ENCODE measurements at places on chromosomes 7 and 10. TPM values are rescaled to one million over a fixed set of nuclear protein-coding genes. Genes with fewer than 3 reads are reported as not detected.

H2BK1 gene
- total RNA-seq: not detected

BAIAP2L1 gene
- 32.7 TPM for total RNA-seq

CPA4 gene
- 5.1 TPM for total RNA-seq

MICALL2 gene
- 12.7 TPM for total RNA-seq

NYAP1 gene
- 4.6 TPM for total RNA-seq

GDF10 gene
- total RNA-seq: not detected

EN2 gene
- total RNA-seq: not detected

TRIM73 gene
- total RNA-seq: 10.2 TPM

DNA sequence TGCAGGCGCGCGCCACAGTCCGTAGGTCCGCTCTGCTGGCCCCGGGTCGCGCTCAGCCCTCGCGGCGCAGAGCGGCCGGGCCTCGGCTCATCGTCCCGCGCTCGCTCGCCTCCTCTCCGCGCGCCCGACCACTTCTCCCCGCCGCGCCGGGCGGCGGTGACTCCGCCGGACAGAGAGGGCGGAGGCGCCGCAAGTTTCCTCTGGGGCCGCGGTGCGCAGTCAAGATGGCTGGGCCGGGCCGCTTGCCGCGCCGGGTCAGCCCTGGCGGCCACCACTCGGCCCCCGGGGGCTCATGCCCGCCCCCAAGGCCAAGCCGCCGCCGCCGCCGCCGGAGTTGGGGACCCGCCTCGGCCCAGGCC, 441 bp downstream of the FZD8 start:
- H3K36me3 ChIP-seq: peaks cover 1% of the 10 kb centered on the region
- peak overlapping the region; percentile 83 for H3K4me3 ChIP-seq
- H3K27me3 ChIP-seq: peaks cover 19% of the 10 kb centered on the region
- peaks cover 35% of the 10 kb centered on the region for H3K4me1 ChIP-seq
- peak; percentile 20 for DNase-seq

DNA sequence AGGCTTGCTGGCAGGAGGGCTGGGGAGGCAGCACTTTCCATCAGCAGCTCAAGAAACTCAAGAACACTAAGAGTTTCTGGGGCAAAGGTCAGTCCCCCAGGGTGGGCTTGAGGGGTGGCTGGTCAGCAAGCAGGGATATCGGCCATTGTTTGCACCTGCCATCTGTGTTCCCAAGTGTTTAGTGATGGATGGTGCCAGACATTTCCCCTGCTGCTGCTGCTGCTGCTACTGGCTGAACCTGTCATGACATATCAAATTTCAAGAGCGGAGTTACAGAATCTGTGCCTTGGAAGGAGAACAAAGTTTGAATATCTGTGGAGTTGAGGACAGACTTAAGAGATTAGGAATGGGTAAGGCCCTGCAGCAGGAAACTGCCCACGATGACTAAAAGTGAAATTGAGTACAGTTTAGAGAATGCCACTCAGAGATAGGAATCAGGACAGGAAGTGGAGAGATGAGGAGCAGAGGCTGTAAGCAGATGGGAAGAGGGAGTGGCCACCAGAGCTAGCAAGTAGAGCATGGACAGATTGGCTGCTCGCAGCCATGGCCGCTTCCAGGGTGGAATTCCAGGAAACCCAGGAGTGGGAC, 39.2 kb upstream of the PPP1R3C start:
- DNase-seq: no peak
- H3K27ac ChIP-seq: peak overlapping the region; percentile 74
- H3K36me3 ChIP-seq: no peaks in the 10 kb centered on the region

- H3K36me3 ChIP-seq: no peaks in the 10 kb centered on the region
- no peak for DNase-seq
- no peak overlapping the region for H3K27ac ChIP-seq
Observed at GRCh38 chr10:14772399-14772798, 2.3 kb downstream of the FAM107B start.

DNA sequence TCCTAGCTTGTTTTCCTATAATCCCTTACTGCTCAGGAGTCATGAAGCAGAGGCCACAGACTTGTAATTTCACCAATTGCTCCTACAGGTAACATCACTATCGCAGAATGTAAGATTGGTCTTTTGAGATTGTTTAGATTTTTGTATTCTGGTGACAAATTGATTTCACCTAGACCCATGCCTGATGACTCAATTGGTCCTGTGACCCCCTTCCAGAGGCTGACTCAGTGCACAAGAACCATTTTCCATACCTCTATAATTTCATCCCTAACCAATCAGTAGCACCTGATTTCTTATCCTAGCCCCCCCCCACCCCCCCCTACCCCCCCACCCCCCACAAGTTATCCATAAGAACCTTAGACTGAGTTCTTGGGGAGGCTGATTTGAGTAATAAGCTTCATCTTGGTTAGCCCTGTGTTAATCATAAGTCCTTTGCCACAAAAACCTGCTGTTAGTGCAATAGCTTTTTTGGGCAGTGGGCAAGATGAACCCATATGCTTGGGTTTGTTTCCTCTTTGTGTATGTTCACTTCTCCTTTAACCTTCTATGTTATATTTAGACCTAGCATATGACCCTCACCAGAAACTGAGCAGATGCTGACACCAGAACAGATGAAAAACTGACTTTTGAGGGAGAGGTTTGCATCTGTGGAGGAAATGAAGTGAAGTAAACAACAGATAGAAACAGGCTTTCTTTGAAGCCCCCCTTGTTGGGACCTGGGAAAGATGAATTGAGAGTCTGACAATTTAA, 187.1 kb downstream of the KIF20B start:
- H3K27ac ChIP-seq: no peak overlapping the region
- no peaks in the 10 kb centered on the region for H3K27me3 ChIP-seq
- H3K4me1 ChIP-seq: peaks cover 6% of the 10 kb centered on the region
- no peak for DNase-seq
- no peaks in the 10 kb centered on the region for H3K36me3 ChIP-seq

GRCh38 chr10:25666276-25666675, 267.8 kb upstream of the MYO3A start:
- no peak overlapping the region for H3K4me3 ChIP-seq
- H3K4me1 ChIP-seq: no peaks in the 10 kb centered on the region
- no peaks in the 10 kb centered on the region for H3K36me3 ChIP-seq
- H3K27ac ChIP-seq: no peak overlapping the region
- peaks cover 6% of the 10 kb centered on the region for H3K27me3 ChIP-seq
- DNase-seq: no peak

GRCh38 chr10:34320265-34320664, 494.8 kb downstream of the PARD3 start:
- no peaks in the 10 kb centered on the region for H3K27me3 ChIP-seq
- H3K27ac ChIP-seq: no peak overlapping the region
- H3K36me3 ChIP-seq: peaks cover 25% of the 10 kb centered on the region
- H3K4me3 ChIP-seq: no peak overlapping the region

GRCh38 chr10:77925410-77925794, 1.2 kb downstream of the DLG5 start:
- H3K27ac ChIP-seq: peak overlapping the region; percentile 77
- H3K4me3 ChIP-seq: peak overlapping the region; percentile 76
- no peaks in the 10 kb centered on the region for H3K27me3 ChIP-seq
- H3K36me3 ChIP-seq: no peaks in the 10 kb centered on the region
- DNase-seq: no peak
- H3K4me1 ChIP-seq: peaks cover 50% of the 10 kb centered on the region

DNA sequence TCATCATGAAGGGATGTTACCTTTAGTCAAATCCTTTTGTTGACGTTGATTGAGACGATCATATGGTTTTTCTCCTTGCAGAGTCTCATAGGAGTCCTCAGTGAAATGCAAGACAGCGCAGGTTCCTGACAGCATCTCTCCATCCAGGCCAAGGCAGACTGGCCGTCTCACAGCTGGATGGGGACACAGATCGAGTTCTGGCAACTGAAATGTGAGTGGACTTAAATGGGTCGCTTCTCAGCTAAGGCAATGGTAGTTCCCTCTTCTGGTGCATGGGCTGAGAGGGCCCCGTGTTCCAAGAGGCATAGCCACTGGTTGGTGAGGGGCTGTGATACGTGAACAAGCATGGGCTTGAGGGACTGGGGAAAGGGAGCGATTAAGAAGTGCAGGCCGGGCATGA, 99.3 kb upstream of the CPXM2 start:
- no peaks in the 10 kb centered on the region for H3K36me3 ChIP-seq
- no peak overlapping the region for H3K27ac ChIP-seq
- DNase-seq: no peak
- peaks cover 4% of the 10 kb centered on the region for H3K4me1 ChIP-seq
- peaks cover 68% of the 10 kb centered on the region for H3K27me3 ChIP-seq

DNA sequence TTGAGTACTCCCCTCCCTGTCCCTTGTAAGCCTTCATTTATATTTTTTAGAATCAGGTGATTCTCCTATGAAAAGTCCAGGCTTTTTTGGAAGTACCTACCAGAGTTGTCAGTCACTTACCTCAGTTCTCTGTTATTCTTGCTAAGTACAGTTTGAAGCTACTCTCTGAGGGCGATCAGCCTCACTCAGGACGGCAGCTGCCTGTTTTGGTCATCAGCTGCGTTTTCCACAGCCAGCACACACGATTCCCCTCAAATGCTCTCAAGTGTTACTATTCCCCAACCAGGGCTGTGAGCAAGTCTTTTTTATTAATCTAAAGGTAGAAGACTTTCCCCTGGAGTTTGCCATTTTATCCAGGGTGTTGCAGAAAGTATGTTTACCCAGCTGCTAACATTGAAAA, 328.6 kb downstream of the SUGCT start:
- DNase-seq: no peak
- H3K4me3 ChIP-seq: no peak overlapping the region
- peaks cover 2% of the 10 kb centered on the region for H3K4me1 ChIP-seq
- H3K36me3 ChIP-seq: no peaks in the 10 kb centered on the region

DNA sequence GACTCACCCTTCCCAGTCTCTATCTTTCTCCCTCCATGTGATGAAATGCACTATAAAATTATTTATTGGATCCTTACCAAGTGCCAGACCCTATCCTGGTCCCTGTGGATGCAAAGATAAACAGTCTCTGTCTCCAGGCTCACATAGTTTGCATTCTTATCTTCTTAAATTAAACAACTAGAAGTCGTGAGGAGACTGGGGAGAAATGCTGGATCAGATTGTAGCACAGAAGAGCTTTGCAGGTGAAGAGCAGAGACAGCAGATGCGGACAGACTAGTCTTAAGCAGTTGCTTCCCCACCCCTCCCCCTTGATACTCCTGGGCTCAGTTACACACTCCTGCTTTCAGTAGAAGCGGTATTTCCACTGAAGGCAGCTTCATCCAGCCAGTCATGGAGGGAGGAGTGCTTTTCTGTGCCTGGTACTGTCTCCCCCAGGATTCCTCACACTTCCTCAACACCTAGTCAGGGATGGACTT, 20.8 kb upstream of the CDK1 start:
- H3K27ac ChIP-seq: no peak overlapping the region
- H3K4me1 ChIP-seq: no peaks in the 10 kb centered on the region
- H3K27me3 ChIP-seq: peaks cover 3% of the 10 kb centered on the region
- no peak for DNase-seq

GRCh38 chr10:82463614-82464013, 588.6 kb downstream of the NRG3 start:
- DNase-seq: no peak
- H3K4me3 ChIP-seq: no peak overlapping the region

DNA sequence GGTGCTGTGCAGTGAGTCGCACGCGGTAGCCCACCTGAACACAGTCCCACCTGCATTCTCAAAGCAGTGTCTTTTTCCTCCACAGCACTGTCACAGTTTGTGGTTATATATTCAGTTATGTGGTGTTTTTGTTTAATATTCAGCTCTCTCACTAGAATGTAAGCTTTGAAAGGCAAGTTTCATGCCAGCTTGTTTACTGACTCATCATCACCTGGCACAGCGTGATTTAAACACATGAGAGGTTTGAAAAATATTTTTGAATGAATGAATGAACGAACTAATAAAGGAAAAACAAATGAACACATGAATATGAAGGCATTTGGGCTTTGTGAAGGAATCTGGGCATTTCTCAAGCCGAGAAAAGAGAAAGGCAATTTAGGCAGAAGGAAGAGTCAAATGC, 51.9 kb upstream of the TM9SF3 start:
- H3K36me3 ChIP-seq: peaks cover 7% of the 10 kb centered on the region
- no peak for DNase-seq
- no peak overlapping the region for H3K27ac ChIP-seq
- H3K4me3 ChIP-seq: no peak overlapping the region

DNA sequence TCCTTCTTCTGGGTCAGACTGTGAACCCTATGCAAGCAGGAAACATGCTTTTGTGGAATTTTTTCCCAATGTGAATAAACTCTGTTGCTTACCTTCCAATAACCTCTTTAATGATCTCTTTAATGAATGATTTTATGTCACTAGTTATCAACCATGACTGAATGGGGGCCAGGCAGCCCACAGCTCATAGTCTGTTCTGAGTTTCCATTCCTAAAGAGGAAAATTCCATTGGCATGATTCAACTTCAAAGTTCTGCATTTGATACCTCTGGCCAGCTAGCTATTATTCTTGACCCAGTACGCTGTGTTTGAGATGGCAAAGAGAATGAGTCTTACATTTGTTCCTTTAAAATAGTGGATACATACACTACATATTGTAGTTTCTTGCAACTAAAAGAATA, 867.8 kb upstream of the CELF2 start:
- peak overlapping the region; percentile 15 for H3K27ac ChIP-seq
- DNase-seq: no peak
- no peak overlapping the region for H3K4me3 ChIP-seq
- no peaks in the 10 kb centered on the region for H3K4me1 ChIP-seq
- no peaks in the 10 kb centered on the region for H3K27me3 ChIP-seq
- H3K36me3 ChIP-seq: no peaks in the 10 kb centered on the region

- H3K36me3 ChIP-seq: no peaks in the 10 kb centered on the region
- no peaks in the 10 kb centered on the region for H3K4me1 ChIP-seq
- no peak overlapping the region for H3K27ac ChIP-seq
- H3K27me3 ChIP-seq: peaks cover 23% of the 10 kb centered on the region
Observed at GRCh38 chr10:49334964-49335363, 36.0 kb downstream of the C10orf71 start.

DNA sequence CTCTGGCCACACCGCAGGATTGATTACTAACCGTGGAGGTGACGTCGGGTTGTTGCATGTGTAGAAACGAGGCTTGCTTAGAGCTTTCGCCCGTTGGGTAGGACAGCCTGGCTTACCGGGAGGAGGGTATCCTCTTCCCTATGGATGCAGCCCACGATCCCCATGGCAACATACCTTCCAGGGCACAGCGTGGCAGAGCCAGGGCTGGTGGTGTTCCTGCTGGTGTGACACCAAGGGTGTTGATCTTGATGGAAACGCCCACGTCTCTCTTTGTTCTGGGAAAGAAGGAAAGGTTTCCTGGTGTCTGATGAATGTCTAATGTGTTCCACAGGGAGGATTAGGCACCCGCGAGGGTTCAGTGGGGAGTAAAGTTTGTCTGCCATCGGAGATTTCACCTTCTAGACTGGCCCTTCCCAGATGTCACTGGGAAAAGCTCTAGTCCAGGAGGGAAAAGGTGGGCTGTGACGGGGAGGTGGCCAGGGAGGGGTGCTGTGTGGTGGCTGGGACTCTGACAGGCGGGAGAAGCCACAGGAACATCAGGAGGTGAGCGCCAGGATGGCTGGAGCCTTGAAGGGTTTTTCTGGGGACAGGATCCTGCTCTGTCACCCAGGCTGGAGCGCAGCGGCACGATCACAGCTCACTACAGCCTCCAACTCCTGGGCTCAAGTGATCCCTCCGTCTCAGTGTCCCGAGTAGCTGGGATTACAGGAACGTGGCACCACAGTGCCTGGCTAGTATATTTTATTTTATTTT, 102.1 kb downstream of the CUX1 start:
- no peaks in the 10 kb centered on the region for H3K27me3 ChIP-seq
- no peak overlapping the region for H3K4me3 ChIP-seq
- peaks cover 24% of the 10 kb centered on the region for H3K36me3 ChIP-seq
- peaks cover 16% of the 10 kb centered on the region for H3K4me1 ChIP-seq
- DNase-seq: no peak

GRCh38 chr10:84263716-84264115, 18.9 kb downstream of the RGR start:
- DNase-seq: no peak
- no peak overlapping the region for H3K4me3 ChIP-seq
- peaks cover 26% of the 10 kb centered on the region for H3K27me3 ChIP-seq
- H3K27ac ChIP-seq: no peak overlapping the region

- peaks cover 16% of the 10 kb centered on the region for H3K27me3 ChIP-seq
- H3K4me3 ChIP-seq: no peak overlapping the region
- H3K36me3 ChIP-seq: no peaks in the 10 kb centered on the region
- no peaks in the 10 kb centered on the region for H3K4me1 ChIP-seq
Observed at GRCh38 chr7:142352543-142352942, 94.7 kb upstream of the PRSS58 start.
